ENCODE measurements at places on chromosomes 7 and 10. TPM values are rescaled to one million over a fixed set of nuclear protein-coding genes. Genes with fewer than 3 reads are reported as not detected.
A peak's percentile ranks its signal among the peaks of the same experiment; 100 is the strongest.

GRCh38 chr7:47846138-47846836 lies 102.0 kb downstream of the PKD1L1 start:
- peak; percentile 67 for DNase-seq

- no peak for DNase-seq
Observed at GRCh38 chr7:18213652-18214051, 186.0 kb upstream of the PRPS1L1 start.

GRCh38 chr10:1706711-1707110 lies 30.6 kb downstream of the ADARB2 start:
- DNase-seq: no peak

DNA sequence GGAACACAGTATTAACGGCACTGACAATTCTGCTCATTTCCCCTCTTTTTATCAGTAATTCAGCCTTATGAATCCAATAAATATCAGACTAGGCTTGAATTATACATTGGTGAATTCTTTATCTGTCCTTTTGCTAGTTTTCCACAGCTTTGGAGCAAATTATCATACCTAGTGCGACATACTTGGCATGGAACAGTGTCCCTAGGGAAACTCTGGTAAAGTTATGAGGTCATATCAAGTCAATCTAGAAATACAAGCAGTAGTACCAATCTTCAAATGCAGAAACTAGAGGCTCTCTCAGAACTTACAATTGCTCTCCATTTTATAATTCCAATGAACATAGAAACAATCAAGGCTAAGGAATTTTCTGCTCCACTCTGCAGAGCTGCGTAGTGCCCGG lies 449.3 kb upstream of the NPVF start:
- no peak for DNase-seq

DNA sequence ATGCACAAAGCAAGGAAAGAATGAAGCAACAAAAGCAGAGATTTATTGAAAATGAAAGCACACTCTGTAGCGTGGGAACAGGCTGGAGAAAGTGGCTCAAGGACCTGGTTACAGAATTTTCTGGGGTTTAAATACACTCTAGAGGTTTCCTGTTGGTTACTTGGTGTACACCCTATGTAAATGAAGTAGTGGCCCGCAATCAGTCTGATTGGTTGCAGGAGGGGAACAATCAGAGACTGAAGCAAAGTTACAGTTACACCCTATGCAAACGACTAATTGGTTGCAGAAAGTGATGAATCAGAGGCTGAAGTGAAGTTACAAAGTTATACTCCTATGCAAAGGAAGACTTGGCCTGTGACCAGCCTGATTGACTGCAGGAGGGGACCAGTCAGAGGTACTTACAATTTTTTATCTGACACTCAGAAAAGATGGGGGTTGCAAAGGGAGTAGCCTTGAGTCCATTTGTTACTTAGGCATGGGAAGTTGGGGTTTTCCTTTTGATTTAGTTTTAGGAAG lies 3.6 kb upstream of the MTPN start:
- peak; percentile 70 for DNase-seq

DNA sequence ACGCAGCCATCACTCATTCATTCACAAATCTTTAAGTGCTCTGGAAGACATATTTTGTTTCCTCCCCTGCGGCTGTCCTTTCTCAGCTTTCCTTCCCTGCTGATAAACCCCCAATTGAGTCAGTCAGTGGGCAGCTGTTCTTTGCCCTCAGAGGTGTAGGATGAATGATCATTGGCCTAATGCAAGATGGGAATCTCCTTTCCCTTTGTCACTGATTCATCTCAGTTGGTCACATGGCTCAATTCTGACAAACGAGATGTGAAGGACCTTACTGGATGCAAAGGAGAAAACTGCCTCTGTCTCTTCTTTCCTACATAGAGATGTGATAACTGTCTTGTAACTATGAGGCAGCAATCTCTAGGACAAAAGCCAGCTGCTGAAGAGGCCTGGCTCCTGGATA lies 44.6 kb downstream of the COL28A1 start:
- DNase-seq: no peak

DNA sequence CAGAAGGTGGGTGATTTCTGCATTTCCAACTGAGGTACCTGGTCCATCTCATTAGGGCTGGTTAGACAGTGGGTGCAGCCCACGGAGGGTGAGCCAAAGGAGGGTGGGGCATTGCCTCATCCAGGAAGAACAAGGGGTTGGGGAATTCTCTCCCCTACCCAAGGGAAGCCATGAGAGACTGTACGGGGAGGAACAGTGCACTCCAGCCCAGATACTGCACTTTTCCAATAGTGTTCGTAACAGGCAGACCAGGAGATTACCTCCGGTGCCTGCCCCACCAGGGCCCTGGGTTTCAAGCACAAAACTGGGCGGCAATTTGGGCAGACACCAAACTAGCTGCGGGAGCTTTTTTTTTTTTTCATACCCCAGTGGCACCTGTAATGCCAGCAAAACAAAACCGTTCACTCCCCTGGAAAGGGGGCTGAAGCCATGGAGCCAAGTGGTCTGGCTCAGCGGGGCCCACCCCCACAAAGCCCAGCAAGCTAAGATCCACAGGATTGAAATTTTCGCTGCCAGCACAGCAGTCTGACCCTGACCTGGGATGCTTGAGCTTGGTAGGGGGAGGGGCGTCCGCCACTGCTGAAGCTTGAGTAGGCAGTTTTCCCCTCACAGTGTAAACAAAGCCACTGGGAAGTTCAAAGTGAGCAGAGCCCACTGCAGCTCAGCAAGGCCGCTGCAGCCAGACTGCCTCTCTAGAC lies 31.2 kb downstream of the ARMC10 start:
- DNase-seq: no peak

GRCh38 chr7:26318921-26319320 lies 27.3 kb downstream of the SNX10 start:
- no peak for DNase-seq

DNA sequence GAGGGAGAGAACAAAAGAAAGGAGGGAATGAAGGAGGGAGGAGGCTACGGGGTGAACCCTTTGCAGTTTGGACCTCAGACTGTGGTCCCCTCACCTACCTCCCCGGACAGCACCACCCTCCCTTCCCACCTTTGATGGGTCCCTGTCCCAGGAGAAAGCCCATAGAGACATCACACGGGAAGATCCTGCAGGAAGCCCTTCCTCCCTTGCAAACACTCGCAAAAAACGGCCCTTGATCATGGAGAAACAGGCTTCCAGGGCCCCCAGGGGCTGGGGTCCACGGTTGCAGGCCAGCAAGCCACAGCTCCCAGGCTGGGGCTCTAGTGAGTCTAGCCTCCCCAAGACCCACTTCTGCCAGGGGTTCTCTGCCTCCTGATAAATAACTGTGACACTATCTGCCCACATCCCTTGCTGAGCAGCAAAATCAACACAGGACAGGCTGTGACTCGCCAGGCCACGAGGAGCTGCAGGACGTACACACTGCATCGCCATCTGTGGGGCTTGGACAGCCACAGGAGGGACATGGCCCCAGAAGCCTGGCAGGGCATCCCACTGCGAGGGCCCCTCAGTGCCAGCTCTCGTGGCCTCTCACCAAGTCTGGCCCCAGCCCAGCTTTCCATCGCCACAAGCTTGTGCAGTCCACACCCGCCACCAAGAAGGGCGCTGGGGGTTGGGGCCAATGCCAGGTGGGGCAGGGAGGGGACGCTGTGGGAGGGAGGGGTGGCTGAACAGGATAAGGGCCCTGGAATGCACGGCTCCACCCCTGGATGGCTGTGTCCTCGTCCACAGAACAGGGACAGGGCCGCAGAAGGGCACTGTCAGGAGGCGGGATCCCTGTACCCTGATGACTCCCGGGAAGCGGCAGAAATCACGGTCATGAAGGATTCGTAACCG lies 34.2 kb downstream of the PDGFA start:
- DNase-seq: no peak

- no peak for DNase-seq
Observed at GRCh38 chr10:62133618-62134017, 135.0 kb downstream of the RTKN2 start.

Gene COL1A2
- 237 TPM for total RNA-seq

Gene PDE1C
- total RNA-seq: 2.3 TPM

Gene CREB5
- total RNA-seq: 14.1 TPM

Gene MYO3A
- 0.35 TPM for total RNA-seq

Gene TMEM176B
- total RNA-seq: 0.75 TPM

Gene OSBPL3
- 42.7 TPM for total RNA-seq

All from renal cortical epithelial cell (primary cell).